ENCODE measurements at places on chromosomes 11 and 22.

DNA sequence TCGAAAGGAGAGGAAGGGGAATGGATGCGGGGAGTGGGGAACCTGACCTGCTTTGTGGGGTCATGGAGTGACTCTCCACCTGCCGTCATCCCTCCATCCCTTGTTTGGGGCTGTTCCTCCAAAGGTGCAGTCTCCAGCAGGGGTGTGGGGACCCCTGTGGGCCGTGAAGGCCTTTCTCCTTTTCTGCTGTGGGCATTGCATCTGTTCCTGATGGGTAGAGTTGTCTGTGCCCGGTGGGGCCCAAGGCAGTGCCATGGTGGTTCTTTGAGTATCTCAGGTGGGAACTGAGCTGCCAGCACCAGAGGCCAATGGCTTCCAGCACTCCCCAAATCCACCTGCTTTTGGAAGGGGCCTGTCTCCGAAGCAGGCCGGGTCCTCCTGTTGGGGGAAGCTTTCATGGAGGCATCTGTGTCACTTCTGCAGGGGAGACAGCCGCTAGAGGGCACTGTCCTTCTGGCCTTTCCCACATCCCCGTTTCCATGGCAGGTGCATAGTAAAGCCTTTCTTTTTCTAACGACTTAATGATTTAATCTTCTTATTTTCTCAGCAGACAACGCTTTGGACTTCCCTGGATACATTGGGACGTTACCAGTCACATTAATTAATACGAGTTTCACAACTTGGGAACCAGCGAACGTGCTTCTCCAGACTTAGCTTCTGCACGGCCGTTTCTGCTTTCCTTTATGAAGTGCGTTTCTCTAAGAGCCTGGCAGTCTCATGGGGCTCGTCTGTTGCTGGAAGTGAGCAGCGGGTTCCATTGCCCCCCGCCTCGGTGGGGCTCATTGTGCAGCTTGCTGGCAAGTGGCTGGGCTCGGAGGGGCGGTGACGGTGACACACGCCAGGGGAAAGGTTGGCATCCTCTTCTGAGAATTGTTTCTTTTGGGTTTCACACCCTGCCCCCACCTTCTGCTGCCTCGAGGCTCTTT, 57.1 kb downstream of the PARVB start:
- peak; percentile 55 for DNase-seq

DNA sequence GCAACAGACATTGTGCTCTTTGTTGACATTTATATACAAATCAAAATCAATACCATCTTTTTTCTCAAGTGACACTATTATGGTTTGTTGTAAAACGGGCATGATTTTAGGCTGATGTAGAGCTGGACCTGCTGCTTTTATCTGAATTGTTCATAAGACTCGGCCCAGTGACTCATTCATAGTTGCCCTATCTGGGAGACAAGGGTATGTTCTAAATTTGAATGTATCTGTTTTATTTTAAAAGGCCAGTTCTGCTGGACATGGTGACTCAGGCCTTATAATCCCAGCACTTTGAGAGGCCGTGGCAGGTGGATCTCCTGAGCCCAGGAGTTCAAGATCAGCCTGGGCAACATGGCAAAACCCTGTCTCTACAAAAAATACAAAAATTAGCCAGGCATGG, 39.3 kb downstream of the CEP295 start:
- DNase-seq: no peak

DNA sequence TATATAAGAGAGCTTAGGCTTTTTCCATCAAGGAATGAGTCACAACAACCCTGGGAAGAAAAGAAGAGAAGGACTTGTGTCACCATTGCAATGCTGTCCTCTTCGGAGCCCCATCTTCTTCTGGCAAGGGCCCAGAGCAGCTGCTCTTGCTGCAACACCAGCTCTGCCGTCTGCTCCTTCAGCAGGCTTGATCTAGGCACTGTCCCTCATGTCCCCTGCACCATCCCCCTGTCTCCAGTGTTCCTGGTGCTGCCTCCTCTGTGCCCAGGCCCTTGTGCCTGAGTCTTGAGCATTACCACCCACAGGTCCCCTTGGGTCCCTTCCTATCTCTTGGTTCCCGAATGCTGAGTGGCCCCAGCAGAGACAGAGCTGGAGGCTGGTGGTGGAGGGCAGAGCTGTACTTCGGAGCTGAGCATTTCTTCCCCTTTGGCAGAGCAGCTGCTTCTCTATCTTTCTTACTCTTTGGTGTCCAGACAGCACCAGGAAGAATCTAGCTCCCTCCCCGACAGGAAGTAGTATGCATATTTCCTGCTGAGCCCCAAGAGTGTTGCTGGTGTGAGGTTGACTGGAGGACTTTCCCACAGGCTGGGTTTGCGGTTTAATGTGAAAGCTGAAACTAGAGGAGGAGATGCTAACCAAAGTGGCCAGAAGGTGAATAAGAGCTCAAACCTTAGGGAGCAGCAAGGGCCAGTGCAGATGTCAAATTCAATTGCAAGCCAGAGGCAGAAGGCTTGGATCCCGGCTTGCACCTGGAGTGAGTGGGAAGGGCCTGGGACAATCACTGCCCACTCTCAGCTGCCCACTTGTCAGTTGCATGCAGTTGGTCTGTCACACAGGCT, 27.8 kb downstream of the WEE1 start:
- peak; percentile 84 for DNase-seq

GRCh38 chr11:58061813-58062212, 31.1 kb downstream of the OR6Q1 start:
- peak; percentile 64 for DNase-seq

DNA sequence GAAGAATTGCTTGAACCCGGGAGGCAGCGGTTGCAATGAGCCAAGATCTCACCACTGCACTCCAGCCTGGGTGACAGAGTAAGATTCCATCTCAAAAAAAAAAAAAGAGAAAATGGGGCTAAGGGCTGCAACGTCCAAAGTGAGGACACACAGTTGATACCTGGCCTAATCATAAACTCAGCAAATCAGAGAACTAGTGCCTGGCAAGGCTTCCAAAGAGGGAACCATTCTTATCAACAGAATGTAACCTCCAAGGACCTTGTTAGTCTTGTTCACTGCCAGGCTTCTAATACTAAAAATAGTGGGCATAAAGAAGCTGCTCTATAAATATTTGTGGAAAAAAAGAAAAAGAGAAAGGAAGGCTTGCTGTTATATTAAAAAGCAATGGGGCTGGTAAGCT, 42.3 kb downstream of the FAM168A start:
- no peak for DNase-seq

- DNase-seq: no peak
Observed at GRCh38 chr11:92978271-92979111, 9.0 kb downstream of the MTNR1B start.

DNA sequence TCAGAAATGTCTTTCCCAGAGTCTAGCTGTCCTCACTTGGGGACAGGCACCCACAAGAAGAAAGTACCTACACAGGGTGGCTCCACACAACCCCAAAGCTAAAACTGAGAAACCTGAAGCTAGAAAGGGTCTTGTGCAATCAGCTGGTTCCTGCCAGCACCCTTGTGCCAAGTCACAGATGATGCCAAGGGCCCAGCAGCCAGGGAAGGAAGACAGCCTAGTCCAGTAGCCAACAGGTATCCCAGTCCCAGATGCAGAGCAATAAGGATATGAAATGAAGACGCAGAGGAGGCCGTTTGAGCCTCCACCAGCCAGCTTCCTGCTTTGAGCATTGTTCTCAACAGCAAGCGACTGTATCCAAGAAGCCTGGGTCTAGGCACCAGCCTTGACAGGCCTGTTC, 6.1 kb downstream of the PLEKHA7 start:
- no peak for DNase-seq

- peak; percentile 73 for DNase-seq
Observed at GRCh38 chr11:15911377-15912044, 444.8 kb downstream of the SOX6 start.

DNA sequence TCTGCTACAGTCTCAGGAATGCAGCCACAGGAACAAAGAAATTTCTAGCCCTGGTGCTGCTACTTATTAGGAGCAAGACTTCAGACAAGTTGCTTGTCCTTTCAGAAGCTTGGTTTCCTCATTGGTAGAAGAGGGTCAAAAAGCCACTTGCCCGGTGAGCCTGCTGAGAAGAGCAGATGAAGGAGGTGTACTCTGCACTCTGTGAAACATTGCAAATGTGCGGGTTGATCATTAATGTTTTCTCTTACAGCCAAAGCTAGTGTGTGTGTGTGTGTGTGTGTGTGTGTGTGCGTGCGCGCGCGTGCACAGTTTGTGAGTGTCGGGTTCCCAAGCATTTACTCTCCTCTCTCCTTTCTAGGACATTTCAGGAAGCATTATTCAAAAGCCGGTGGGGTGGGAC, 86.3 kb upstream of the NNMT start:
- no peak for DNase-seq

GRCh38 chr11:1516273-1517067, 29.9 kb upstream of the MOB2 start:
- DNase-seq: peak; percentile 46

GRCh38 chr11:120649316-120649715, 137.8 kb downstream of the GRIK4 start:
- DNase-seq: no peak

DNA sequence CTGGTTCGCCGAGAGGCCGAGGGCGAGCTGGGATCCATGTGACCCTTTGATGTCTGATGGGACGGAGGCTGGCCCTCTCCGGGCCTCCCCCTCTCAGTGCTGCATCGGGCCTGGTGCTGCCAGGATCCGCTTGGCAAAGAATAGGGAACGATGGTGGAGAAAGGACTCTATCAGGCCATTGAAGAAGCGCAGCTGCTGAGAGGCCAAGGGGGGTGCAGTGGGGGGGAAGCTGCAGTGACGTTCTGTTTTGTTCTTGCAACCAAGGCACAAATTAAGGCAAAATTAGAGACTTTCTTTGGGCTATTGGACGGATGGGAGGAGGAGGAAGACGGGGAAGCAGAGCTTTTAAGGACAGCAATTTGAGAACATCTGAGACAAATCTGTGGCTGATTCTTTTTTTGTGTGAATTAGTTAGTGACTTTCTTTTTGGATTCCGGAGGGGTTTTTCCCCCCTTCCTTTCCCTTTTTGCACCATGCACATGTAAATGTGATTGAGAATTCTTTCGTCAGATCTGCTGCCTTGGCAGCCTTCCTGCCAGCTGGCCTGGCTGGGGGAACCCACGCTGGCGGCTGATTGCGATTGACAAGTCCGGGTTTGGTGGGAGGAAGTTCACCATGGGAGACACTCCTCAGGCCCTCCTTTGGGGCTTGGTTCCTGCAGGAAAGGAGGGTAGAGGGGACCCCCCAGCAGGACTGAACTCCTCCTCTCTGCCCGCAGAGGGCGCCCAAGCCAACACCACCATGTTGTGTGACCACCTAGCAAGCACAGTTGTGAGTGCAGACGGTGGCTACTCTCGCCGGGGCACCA, 214.6 kb downstream of the NTM start:
- DNase-seq: no peak

GRCh38 chr22:44440224-44441160, 57.5 kb downstream of the RTL6 start:
- no peak for DNase-seq

GRCh38 chr11:75557666-75558494, 4.2 kb upstream of the SERPINH1 start:
- DNase-seq: peak; percentile 97

GRCh38 chr11:93743291-93743690, 1.8 kb downstream of the C11orf54 start:
- no peak for DNase-seq

GRCh38 chr11:35427071-35427470, 7.7 kb upstream of the SLC1A2 start:
- peak; percentile 67 for DNase-seq

GRCh38 chr11:119486016-119486415, 63.0 kb upstream of the THY1 start:
- DNase-seq: no peak

GRCh38 chr11:120217526-120217925, 6.7 kb downstream of the OAF start:
- no peak for DNase-seq

DNA sequence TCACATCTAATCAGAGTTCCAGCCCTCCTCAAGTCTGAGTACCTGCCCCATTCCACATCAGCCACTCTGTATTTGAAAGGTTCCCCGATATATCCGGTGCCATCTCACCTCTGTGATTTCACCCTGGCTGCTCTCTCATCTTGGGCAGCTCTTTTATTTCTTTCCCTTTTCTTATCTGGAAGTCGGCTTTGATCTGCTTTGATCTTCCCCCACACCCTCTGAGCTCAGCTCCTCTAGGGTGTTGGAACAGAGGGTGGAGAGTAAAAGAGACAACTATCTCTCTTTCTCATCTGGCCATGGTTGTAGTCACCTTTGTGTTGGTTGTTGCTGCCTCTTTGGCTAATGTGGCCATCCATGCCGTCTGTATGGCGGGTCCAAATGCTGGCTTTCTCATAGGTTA, 108.3 kb downstream of the ENTHD1 start:
- DNase-seq: no peak

- no peak for DNase-seq
Observed at GRCh38 chr11:65414776-65415498, 7.7 kb upstream of the NEAT1 start.

- peak; percentile 13 for DNase-seq
Observed at GRCh38 chr11:104390651-104391050, 226.7 kb upstream of the PDGFD start.

GRCh38 chr11:106022795-106023275, 795 bp upstream of the MSANTD4 start:
- no peak for DNase-seq

- no peak for DNase-seq
Observed at GRCh38 chr22:42938976-42939375, 76.0 kb downstream of the PACSIN2 start.

- DNase-seq: no peak
Observed at GRCh38 chr11:134714021-134714656, 302.1 kb upstream of the B3GAT1 start.

DNA sequence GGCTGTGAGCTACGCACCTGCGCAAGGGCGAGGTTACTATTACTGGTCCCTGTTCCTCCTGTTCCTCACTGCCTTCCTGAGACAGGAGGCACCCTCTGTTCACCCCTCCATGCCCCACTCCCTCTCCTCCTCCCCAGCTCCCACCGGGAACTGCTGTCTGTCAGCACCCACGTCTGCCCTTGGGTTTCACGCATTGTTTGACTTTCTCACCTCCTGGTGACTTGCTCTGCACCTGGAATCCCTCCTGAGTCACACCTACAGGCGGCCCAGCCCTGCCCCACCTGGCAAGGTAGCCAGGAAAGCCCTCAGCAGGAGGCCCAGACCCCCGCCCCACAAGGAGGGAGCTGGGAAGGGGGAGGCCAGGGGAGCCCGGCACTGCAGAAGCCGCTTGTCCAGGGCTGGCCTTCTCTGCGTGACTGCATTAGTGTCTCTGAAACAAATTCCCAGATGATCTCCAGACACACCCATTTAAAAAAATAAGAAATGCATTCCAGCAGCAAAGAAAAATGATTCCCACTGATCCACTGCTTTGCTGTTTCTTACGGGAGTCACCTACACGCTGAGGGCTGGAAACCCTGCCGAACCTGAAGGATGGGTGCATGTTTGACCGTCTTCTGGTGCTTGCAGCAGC, 86.4 kb downstream of the CELSR1 start:
- DNase-seq: no peak
